Endothelial cell of umbilical vein (primary cell): ENCODE measurements at places on chromosomes 1 and 21. TPM values are rescaled to one million over a fixed set of nuclear protein-coding genes. Genes with fewer than 3 reads are reported as not detected.

Gene MFAP2
- 37.9 and 43.0 TPM in 2 replicates for total RNA-seq

Gene TRAF3IP3
- not detected in 2 replicates for total RNA-seq

Gene KRTAP10-7
- not detected in 2 replicates for total RNA-seq

Gene SUSD4
- not detected in 2 replicates for total RNA-seq

Gene VASH2
- 1.4 and 2.9 TPM in 2 replicates for total RNA-seq

Gene SLAMF9
- not detected in 2 replicates for total RNA-seq

Gene SH2D2A
- total RNA-seq = 1.1 and 1.8 TPM in 2 replicates

Gene TNNI3K
- not detected in 2 replicates for total RNA-seq

Gene FCAMR
- not detected in 2 replicates for total RNA-seq
